ENCODE measurements at places on chromosomes 7 and 10.

DNA sequence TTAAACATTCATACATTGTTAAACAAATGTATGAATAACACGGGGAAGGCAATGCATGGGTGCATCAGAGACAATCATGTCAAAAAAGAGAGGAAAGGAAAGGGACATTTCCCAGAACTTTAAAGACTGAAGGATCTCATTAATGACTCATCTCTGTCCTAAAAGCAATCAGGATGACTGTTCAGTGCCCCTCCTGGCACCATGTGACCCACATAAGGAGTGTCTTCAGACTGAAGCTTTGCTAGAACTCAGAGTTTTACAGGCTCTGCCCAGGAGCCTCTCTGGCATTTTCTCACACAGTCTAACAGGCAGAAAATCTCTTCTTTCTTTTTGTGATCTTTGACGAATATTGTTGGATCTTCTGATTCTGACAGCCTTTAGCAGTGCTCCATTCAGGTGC, 315.3 kb downstream of the OTUD1 start:
- DNase-seq: no peak

- no peak for DNase-seq
Observed at GRCh38 chr7:99679032-99679399, 780 bp downstream of the CYP3A5 start.

DNA sequence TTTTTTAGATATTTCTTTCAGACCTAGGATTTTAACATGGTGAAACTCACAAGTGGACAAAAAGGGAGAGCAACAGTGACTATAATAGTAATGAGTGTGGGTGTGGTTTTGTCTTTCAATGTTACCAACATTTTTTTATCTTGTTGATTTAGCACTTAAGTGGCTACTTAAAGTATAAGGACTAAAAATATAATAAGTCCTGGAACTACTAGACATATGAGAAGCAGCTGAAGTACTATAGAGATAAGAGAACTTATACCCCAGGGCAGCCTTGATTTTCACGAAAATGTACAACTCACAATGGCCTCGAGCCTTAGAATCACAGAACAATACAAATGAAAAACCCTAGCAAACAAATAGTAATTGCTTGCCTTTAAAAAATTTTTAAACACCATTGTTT, 1151.8 kb downstream of the TYW1 start:
- no peak for DNase-seq

- no peak for DNase-seq
Observed at GRCh38 chr7:64494912-64495461, 67.9 kb downstream of the ZNF680 start.

GRCh38 chr7:94580601-94581000, 71.0 kb downstream of the CASD1 start:
- no peak for DNase-seq

DNA sequence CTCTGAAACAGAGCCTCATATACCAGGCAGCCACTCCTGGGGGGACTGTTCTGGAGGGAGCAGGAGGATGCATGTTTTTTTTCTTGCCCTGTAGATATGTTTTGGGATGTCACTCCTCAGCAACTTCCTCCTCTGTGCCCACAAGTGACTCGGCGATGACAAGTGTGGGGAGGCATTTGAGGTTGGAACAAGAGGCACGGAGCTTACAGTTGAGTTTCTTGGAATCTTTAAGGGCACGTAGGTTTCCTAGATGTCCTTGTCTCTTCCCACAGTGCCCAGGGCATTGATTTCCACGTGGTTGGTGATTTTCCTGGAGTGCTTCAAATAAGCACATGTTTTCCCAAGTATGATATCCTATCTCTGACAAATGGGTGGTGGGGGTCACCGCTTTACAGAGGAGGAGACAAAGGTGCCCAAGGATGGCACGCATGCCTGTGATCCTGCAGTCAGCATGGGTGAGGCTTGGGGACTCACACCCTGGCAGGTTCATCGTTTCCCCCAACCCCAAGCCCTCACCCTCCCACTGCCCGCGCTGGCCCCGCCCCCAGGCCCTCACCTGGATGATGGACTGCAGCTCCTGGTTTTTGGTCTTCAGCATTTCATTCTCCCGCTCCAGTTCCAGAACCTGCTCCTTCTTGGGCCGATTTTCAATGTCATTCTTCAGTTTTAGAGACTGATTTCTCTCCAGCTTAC, 95.2 kb upstream of the GNA12 start:
- no peak for DNase-seq

DNA sequence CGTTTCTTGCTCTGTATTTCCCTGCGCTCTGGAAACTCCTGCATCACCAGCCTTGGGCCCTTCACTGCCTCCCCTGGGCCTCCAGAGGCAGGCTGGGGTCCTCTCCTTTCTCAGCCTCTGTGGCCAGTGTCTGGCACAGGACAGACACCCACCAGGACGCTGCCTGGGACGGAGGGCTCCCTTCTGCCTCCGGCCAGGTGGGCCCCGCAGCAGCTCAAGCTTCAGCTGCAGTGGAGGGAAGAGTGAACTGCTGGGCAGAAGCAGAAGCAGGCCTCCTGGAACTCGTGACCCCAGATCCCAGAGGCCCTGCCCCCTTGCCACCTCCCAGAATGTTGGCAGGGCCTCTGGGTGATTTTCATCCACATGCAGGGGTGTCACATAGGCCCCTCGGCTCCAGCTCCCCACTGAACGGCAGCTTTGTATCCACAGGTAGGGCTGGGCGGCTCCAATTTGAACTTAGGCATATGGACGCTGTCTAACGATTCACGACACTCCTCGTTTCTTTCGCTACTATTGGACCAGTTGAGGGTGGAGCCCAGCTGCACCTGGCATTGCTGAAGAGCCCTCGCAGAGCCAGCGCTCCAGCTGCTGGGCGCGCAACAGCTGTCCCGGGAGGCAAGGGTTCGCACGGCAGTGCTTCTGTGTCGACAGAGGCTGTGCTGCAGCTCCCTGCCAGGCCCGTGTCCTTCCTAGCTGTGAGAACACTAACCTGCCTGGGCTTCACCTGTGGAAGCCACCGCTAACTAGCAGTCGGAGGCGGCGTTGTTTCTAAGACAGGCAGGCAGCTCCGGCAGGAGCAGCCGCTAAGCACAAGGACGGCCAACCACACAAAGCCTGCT, 18.4 kb upstream of the GPR146 start:
- no peak for DNase-seq

GRCh38 chr10:18681366-18681765, 22.1 kb downstream of the ARL5B start:
- no peak for DNase-seq

DNA sequence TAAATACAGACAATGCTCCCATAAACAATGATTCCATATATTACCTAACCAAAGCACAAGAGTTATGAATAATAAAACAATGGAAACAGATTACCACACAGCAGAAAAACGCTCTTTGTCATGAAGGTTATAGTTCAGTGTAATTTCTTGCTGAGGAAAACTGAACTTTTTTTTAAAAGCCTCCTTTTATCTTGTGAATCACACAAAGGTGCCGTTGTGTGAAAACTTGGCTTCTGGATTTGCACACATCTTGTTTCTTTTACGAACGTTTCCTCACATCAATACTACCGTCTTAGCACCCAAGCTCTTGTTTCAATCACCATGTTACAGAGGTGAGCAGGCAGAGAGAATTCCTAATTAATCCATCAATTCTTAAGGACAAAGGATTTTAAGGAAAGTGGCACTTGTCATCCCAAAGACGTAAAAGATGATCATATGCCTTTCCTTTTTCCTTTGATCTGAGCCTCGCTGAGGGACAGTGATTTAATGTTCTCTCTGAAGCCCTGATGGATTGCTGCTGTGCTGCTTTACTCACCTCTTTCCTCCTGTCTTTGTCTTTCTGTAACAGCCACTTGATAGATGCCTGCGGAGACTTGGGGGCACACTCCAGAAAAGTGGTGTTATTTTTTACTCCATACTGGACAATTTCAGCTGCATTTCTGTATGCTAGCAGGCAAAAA, 110.1 kb downstream of the CD36 start:
- DNase-seq: no peak

DNA sequence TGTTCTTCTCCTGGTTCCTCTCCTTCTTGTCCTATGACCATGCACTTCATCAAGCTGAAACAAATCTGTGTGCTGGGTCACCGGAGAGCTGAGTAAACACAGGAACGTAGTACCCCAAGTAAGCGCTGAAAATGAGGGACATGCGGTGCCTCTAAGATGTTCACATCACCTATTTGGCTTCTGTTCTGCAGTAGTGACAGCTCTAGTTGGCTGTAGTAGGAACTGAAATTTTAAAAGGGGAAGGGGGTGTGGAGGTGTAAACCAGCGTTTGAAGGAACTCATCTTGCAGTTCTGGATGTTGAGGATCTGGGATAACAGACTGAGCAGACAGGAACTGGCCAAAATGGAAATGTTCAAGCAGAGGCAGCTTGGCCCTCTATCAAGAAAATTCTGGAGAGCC, 85.2 kb downstream of the WNT2 start:
- DNase-seq: no peak

- no peak for DNase-seq
Observed at GRCh38 chr10:56895306-56895705, 534.2 kb upstream of the ZWINT start.

- DNase-seq: no peak
Observed at GRCh38 chr7:5607951-5608656, 173.4 kb downstream of the RNF216 start.

DNA sequence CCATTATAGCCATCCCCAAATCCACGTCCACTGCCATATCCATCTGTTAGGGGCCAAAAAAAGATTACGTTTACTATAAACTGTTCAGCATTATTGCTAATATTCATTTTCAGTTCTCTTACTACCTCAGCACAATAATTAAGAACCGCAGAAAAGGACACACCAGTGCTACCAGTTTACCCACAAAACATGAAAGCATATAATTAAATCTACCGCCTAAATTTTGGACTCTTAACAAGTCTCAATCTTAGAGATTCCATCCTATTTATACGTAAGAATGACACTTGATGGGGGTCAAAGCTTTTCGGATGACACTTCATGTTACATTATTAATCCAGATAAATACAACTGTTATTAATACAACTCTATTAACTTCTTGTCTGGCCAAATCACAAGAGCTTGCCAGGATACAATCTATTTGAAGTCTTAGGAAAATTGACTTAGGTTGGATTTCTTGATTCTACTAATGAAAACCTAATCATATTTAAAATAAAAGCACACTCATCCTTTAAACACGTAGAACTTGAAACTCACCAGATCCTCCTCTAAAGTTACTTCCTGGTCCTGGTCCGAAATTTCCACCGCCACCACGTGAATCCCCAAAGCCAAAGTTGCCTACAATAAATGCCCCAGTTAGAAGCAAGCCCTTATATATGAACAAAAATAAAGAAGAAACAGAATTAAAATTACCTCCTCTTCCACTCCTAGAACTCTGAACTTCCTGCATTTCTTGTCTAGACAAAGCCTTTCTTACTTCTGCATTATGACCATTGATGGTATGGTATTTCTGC, 4.5 kb downstream of the HNRNPA2B1 start:
- DNase-seq: no peak

- no peak for DNase-seq
Observed at GRCh38 chr10:17061418-17061817, 68.2 kb downstream of the CUBN start.

DNA sequence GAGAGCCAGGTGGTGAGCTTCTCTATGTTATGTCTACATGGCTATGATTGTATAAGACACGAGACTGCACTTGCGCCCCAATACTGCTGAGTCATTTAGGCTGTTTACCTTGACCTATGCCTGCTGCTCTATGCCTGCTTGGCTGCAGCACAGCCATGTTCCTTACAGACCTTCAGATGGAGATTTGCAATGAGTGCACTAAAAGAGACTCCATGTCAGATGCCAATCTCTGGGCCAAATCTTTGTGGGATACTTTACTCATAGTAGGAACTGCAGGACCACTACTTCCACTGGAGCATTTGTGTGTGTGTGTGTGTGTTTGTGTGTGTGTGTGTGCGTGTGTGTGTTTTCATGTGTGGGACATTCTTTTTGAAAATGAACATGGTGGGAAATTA, 50.0 kb upstream of the KMT2E start:
- DNase-seq: no peak

DNA sequence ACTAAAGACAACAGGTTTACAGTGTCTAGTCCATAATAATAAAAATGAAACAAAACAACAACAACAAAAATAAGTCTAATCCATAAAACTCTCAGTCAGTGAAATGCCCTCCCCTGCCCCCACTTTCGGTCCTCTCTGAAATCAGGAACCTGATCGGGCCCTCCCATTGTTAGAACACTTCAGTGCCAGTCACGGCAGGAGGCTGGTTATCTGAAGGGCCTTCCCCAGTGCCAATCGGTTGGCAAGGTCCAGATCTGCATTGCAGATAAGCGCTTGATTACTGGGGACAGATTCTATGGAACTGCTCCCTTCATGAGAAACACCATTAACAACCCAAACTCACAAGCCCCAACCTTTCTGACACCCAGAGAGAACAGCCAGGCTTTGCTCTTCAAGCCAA, 72.2 kb upstream of the EEPD1 start:
- no peak for DNase-seq

GRCh38 chr7:101823596-101823995, 6.2 kb downstream of the CUX1 start:
- no peak for DNase-seq

GRCh38 chr10:14658331-14659127, 116.2 kb downstream of the FAM107B start:
- no peak for DNase-seq

- no peak for DNase-seq
Observed at GRCh38 chr7:15937571-15937970, 251.1 kb upstream of the MEOX2 start.

DNA sequence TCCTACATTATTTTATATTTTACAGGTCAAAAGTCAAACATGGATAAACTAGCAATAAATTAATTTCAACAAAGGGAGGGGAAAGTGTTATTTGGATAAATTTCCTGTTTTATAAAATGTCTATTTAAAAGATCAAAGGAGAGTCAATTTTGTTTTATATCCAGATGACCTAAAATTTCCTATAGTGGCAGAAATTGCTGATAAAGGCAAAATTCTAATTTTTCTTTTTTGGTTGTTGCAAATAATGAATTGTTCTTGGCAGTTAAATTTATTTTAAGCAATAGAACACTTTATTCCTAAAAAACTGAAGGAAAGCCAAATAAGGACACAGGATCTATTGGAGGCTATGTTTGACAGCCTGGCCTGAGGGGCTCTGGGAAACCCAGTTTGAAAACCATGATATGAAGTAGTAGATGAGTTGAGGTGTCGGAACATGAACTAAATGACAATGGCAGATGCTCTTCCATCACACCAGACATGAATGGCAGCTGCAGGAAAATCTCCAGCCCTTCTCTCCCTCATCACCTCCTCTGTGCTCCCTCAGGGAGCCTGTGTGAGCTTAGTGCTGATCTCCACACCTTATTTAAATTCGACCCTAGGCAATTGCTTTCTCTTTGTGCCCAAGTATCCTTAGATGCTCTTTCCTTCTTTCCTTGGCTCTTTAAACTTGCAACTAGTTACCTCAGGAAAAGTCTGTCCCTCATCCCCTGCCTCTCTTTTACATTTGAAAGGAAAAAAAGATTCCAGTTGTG, 395.0 kb downstream of the THSD7A start:
- no peak for DNase-seq
